Heart right ventricle (tissue), 16 donors: ENCODE measurements at places on chromosomes 6 and 20.

DNA sequence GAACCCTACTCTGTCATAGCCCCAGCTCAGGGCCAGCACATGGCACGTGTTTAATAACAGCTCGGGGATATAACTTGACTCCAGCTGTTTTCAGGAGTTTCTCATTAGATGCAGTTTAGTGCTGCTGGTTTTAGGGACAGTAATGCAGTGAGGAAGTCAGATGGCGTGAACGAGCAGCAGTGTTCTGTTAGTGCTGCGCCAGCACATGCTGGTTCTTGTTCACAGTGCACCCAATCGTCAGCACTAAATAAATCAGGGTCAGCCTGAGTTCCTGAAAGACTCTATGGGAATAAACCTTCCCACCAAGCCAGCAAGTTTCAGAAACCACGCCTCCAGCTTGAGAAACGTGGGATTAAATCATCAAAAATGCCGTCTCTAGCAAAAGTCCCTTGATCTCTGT is 235.9 kb upstream of the SUPT3H start:
- no peak for DNase-seq

GRCh38 chr20:3077618-3078134 is 6.3 kb downstream of the OXT start:
- no peak for DNase-seq

DNA sequence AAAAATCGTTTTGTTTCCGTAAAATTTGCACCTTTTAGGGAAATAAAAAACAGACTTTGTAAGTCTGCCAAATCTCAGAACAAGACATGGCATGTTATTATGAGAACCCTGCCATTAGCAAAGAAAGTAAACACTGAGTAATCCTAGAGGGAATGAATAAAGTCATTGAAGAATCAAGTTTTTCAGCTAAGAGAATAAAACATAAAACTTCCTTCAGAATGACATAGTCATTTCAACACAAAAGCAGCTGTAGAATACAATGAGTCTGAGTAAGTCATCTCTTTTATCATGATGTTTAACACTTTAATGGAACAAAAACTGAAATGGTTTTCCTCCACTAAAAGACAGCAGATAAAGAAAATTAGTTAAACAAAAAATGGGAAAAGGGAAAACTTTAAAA is 10.3 kb upstream of the DST start:
- no peak for DNase-seq

- DNase-seq, result no peak
Measured at GRCh38 chr6:42448391-42448790, 3.3 kb downstream of the TRERF1 start.

- no peak for DNase-seq
Measured at GRCh38 chr6:132425176-132425575, 23.9 kb upstream of the MOXD1 start.

DNA sequence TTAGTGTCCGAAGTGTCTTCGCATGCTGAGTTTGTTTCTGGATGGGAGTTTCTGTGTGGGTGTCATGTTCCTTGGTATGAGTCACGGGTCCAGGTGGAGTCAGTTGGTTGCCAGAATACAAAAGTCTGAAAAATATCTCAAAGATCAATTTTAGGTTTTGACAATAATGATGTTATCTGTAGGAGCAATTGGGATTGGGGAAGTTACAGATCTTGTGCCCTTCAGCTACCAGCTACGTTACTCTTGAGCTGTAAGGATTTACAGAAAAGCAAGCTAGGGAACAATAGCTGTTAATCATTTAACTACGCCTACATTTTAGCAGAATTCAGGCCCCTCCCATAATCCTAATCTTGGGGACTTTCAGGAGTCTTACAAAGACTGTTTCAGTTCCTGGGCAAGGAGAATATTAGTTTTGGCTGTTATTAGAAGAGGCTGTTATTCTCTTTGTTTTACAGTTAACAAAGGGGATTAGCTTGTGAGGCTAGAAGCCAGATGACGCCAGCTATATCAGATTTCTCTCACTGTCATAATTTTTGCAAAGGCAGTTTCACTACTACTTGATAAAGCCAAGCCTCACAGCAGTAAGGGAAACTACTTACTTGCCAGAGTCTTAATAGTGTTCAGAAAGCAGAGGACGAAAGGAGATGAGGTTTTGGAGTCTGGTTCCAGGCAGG is 15.4 kb upstream of the SLC22A16 start:
- DNase-seq, result no peak

- no peak for DNase-seq
Measured at GRCh38 chr6:3844097-3844463, 5.1 kb upstream of the FAM50B start.

GRCh38 chr20:58669287-58670006 is 18.4 kb downstream of the STX16 start:
- no peak for DNase-seq

DNA sequence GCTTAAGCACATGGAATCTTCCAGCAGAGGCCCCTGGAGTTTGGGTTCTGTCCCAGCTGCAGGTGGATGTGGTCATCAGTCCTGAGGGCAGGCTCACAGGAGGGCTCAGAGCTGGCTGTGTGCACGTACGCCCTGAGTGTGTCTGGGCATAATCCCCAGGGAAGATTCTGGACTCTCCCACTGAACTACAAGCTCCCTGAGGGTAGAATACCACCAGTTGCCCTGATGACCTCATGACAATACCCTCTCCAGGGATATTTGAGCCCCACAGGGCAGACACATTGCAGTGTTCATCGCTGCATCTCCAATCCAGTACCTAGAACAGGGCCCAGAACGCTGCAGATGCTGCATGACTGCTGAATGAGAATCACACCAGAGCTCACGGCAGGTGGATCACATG is 92.5 kb downstream of the BMP7 start:
- DNase-seq, result no peak

GRCh38 chr6:96965492-96965891 is 41.0 kb downstream of the KLHL32 start:
- DNase-seq, result no peak

GRCh38 chr6:90758741-90759140 is 171.9 kb upstream of the MAP3K7 start:
- DNase-seq, result no peak

DNA sequence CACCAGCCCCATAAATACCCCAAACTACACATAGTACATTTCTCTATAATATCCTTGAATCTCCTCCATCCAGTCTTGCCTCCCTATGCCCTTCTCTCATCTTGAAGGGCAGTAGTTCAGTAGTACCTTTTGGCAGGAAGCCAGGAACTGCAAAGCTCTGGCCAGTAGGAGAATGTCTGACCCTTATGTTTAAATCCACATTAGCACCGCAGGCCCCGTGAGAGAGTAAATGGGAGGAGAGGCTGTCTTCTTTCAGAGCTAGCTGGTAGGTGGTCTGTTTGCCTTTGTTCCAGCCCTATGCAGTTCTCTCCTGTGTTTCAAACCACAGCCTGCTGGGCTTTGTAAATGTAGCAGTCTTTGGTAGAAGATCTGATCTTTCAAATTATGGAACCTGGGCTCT is 690.7 kb downstream of the DOK5 start:
- DNase-seq, result no peak

DNA sequence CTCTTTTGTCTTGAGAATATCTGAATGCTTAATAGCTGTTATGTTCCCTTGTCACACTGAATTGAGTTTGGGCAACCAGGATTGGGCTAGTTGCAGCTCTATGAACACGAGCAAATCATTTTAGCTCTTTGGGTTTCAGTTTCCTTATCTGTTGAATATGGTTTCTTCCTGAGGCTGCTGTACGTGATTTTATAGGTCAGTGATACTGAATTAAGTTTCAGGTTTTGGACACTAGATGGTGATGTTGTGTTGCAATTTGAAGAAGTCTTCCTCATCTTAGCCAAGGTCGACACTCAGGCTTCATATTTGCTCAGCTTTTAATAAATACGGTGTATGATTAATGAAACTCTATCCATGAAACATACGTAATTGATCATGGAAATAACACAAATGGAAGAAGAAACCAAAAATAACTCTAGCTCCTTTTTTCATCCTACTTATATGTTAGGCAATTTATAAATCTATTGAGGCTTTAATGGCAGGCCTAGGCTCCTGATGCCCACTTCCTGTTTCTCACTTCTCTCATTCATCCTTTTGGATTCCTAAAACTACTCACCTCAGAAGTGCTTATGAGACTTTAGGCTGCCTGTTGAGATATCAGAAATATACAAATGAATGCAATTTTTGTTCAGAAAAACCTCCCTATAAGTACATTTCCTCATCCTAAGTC is 354.1 kb upstream of the MAP3K7 start:
- no peak for DNase-seq

DNA sequence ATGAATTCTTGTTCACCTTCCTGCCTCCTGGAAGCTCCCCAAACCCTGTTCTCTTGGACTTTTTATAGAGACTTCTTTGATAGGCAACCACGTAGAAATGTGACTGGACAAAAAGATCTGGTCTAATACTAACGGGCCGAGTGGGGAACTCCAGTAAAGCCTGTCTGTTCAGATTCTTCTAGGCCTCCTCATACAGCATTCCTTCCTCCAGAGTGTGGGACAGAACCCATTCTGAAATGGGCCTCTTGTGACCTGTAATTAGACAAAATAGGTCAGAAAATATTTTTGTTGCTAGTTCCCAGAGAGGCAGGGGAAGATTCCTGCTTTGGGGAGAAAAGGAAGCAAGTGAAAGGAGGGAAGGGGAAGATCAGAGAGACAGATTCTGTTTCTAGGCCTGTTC is 374.3 kb downstream of the CDH26 start:
- DNase-seq, result no peak

- no peak for DNase-seq
Measured at GRCh38 chr6:111862741-111863140, 10.5 kb downstream of the FYN start.

DNA sequence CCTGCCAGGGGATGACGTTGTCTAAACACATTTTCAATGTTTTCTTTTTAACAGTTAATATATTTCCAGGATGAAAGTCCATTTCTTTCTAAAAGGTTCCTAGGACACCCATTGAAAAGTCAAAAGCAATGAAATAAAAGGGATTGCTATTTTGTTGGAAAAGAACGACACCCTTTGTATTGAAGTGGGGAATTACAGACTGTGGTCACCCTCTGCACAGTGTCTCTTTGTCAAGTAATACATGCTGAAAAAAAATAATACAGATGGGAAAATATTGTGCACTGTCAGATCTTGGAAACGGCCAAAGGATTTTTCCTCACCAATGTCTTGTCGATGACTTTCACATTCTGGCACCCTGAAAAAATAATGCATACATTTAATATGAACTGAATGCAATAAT is 56.9 kb downstream of the HAO1 start:
- DNase-seq, result no peak

DNA sequence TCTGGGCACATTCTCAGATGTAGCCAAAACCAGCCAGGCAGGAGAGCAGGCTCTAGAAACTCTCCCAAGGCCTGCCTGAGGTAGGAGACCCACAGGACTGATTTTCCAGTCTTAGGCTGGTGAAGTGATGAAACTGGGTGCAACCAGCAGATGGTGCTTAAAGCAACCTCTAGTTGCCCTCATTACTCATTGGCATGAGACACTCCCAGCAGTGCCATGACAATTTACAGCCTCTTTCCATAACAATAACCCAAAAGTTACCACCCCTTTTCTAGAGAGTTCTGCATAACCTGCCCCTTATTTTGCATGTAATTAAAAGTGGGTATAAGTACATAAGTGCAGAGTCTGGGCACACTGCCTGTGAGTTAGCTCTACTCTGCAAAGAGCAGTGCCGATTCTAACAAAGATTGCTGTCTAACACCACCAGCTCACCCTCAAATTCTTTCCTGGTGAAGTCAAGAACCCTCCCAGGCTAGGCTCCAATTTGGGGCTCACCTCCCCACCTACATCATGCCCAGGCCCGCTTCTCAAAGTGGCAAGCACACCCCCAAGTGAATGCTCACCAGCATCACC is 14.4 kb upstream of the GPR6 start:
- no peak for DNase-seq

GRCh38 chr6:31954511-31954910 is 4.3 kb downstream of the NELFE start:
- no peak for DNase-seq

DNA sequence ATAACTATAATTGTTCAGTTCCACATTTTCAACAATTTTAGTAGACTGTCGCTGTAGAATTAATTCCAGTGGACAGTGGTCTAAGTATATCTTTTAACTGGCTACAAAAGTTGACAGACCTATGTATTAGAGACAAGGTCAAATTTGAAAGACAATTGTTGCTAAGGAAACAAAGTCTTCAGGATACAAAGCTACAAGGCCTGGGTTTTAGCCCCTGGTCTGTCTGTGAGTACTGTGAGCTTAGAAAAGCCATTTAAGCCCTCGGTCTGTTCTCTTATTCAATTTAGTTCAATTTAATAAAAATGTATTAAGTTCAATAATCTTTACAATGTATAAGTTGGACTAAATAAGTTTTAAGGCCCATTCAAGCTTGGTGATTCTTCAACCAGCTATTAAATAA is 352.5 kb downstream of the HDGFL1 start:
- DNase-seq, result no peak

DNA sequence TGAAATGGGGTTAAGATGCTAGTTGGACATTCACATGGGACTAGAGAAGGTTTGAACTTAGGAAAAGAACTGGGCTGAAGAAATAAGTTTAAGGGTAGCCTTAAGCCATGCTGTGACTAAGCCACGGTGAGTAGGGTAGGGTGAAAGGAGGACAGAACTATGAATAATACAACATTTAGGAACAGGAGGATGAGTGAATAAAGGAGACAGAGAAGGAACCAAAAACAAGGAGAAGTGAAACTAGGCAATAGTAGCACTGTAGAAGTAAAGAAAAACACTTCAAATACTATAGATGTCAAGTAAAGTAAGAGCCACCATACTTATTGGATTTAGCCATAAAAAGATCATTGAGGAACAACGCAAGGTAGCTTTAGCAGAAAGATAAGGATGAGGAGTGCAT is 111.2 kb downstream of the KCNQ5 start:
- no peak for DNase-seq

DNA sequence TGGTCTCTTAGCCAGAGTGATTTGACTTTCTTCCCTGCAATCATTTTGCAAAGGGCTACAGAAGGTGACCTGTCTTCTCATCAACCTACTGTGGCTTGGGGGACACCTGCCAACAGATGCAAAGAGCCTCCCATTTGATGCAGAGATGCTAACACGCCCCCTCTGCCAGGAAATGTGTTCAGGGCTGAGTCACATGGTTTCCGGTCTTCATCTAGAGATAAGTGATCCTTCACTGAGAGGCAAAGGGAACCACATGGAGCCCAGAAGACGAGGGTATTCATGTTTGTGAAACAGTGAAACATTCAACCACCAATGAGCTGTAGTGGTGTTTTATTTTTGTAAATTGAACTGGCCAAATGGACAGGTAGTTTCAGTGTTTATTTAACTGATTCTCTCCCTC is 109.0 kb upstream of the RIN2 start:
- no peak for DNase-seq

GRCh38 chr6:76885861-76886301 is 577.4 kb downstream of the HTR1B start:
- no peak for DNase-seq

- DNase-seq, result no peak
Measured at GRCh38 chr20:20733943-20734342, 21.5 kb upstream of the RALGAPA2 start.

DNA sequence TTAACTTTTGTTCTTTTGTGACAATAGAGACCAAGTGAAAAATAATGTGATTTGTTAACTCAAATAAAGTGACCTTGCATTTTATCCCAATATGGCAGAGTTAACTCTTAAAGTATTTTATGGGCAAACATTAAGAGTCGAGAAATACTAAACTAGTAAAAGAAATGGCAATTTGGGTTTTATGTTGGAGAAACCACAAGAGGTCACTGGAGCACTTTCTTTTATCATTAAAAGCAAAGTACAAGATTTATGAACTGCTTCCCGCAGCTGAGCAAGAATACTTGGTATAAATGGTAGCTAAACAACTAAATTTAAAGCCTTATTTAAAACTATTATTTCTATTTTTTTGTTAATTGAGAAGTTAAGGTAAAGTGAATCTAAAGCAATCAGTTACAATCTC is 33.5 kb upstream of the MCM9 start:
- no peak for DNase-seq

GRCh38 chr20:62356589-62357186 is 10.4 kb downstream of the LAMA5 start:
- no peak for DNase-seq
